ENCODE measurements at places on chromosomes 3 and 15.

DNA sequence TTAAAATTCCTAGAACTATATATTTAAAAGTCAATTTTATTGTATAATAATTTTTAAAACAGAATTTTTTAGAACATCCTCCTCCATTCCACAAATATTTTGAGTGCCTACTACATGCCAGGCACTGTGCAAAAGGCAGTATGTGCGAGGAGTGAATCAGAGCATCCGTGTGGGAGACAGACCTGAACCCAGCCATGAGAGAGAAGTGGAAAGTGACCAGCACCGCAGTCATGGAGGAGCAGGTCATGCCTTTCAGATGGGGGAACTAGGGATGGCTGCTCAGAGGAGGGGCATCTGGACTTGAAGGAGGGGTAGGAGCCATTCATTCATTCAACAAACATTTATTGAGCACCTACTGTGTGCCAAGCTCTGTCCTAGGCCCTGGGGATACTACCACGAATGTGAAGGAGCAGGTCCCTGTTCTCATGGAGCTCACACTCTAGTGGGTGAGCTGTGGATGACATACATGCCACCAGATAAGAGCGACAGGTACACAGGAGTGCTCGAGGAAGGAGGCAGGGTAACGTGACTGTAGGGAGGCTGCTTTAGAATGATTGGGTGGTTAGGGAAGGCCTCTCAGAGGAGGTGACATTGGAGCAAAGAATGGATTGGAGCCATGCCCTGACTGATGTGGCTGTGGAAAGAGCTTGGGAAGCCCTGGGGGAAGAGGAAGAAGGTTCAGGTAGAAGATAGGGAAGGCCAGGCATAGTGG is 3.1 kb upstream of the CHRNA3 start:
- DNase-seq, result no peak

DNA sequence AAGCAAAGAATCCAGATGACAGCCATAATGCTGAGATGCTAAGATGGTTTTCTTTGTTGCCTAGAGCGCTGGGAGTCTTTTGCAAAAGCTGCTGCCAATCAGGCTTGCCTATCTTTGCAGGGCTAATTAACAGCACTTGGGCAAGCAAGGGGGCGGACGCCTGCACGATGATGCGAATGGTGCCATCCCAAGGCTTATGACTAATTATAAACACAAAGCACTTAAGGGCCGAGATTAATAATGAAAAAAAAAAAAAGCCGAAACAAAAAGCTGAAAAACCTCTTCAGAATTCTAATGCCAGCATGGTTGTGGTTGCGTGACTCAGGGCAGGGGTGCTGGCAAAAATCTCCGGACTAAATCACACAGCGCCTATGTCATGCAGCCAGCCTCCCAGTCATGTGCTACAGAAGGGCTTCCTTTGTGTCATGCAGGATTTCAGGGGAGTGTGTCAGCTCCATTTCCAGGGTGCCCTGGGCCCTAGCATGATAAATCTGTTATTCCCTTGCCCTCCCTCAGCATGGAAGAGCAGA is 185.0 kb upstream of the ANKRD28 start:
- no peak for DNase-seq

- DNase-seq, result no peak
Observed at GRCh38 chr3:184345317-184346144, 8.1 kb downstream of the FAM131A start.

DNA sequence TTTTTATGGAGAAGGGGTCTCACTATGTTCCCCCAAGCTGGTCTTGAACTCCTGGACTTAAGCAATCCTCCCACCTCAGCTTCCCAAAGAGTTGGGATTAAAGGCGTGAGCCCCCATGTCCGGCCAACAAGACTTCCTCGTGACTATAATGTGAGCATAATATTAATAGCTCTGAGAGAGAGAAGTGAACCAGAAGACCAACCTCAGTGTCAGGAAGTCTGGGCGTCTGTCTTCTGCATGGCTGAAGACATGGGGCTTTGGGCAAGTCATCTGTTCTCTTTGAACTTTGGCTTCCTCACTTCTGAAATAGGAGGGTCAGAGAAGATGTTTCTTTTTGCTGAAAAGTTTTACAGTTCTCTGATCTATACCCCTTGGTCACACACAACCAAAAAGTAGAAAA is 92.1 kb downstream of the SLC49A4 start:
- DNase-seq, result no peak

GRCh38 chr15:27358751-27359434 is 387.9 kb downstream of the GABRG3 start:
- peak; percentile 1 for DNase-seq

DNA sequence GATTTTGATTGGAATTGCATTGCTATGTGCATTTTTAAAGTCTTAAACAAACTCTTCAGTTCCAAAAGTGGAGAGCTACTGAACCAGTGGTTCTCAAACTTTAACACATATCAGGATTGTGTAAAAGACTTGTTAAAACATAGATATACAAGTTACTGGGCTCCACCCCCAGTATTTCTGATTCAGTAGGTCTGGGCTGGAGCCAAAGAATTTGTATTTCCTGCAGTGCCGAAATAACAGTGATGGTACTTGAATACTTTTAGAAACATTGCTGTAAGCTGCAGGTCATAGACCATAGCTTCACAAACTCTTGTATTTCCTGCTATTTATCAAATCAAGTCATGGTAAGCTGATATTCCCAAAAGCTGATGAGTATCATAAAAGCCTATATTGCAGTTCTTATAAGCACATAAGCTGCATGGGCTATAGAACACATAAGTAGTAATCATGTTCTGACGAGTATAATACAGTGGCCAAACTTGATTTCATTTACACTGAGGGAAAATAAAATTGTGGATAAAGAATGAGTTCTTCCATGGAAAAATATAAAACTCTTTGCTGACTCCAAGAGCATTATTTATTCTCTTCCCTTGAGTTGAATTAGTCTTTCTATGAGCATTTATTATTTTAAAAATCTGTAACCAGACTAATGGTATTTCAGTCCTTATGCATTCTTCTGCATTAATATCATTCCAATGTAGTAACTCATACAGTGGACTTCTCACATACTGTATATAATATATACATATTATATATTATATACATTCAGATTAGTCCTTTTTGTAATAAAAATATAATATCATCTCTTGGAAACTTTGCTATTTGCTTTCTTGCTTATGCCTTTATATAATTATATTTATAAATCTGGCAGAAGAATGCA is 550.5 kb upstream of the AGTR1 start:
- DNase-seq, result no peak

- no peak for DNase-seq
Observed at GRCh38 chr3:171177056-171177455, 150.5 kb upstream of the SLC2A2 start.

DNA sequence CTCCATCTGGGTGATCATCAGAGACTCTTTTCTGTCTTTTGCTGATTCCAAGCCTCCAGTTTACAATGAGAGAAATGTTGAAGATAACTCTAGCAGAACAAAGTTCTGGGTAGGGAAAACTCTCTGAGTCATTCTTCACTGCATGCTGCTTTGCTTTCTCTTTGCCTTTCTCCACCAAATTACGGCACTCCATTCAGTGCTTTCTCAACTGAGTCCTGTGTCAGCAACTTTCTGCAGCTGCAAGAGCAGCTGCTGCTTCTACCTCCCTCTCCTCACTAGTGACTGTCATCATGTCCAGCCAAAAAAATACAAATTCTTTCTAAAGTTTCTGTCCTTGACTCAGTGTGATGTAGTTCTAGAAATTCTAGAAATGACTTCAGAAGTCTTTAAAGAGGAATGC is 953.8 kb downstream of the IGSF11 start:
- DNase-seq, result no peak

- no peak for DNase-seq
Observed at GRCh38 chr3:44999782-45000181, 23.7 kb downstream of the EXOSC7 start.

DNA sequence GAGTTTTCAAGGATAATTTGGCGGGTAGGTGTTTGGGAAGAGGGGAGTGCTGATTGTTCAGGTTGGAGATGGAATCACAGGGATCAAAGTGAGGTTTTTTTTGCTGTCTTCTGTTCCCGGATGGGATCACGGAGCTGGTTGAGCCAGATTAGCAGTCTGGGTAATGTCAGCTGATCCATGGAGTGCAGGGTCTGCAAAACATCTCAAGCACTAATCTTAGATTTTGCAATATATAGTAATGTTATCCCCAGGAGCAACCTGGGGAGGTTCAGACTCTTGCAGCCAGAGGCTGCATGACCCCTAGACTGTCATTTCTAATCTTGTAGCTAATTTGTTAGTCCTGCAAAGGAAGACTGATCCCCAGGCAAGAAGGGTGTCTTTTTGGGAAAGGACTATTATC is 354.1 kb upstream of the SGO1 start:
- DNase-seq, result no peak

DNA sequence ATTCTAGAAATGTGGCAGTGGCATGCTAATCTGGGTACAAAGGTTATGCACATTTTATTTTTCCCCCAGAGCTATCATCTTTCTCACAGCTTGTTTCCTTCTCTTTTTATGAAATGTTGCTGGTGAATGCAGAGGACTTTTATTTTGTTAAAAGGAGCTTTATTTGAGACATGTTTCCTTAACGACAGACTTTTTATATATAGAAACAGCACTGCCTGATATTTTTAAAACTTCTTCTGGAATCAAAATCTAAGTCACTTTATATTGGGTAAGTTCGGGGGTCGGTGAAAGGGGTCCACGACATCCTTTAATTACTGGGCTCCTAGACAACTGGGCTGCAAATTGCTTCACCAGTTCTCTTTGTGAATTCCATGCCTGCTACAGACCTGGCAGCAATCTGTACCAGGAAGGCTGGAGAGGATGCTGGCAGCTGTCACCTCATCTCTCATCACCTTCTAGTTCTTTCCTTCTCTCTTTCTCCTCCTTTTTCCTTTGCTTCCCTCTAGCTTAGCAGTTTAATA is 464.7 kb downstream of the PDCD6IP start:
- DNase-seq, result peak; percentile 82

DNA sequence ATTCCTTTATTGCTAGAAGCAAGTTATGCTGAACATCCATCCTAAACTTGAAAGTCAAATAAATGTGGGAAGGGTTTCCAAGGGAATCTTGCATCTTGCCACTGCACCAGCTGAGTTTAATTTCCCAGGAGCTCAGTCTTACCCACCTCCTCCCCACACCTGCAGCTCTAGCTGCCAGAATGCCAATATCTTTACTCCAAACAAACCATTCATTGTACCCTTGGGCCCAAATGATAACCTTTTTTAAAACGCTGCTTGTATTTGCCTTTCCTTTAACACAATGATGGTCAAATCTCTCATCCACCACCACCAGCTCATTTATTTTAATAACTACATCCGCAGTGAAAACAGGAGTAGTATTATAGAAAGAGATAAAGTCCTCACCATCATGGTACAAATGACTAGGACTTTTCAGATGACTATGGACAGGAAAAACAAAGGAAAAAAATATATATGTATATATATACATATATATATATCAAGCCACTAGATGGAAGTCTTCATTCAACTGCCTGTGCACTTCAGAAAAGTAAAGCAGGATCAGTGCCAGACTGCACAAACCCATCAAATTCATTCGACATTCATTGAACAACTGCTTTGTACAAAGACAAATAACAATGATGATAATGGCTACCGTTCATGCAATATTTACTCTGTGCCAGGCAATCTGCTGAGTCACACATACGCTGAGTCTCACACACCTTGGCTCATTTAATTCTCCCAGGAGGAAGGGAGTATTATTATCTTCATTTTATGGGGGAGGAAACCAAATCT is 44.0 kb downstream of the BFSP2 start:
- peak; percentile 9 for DNase-seq

DNA sequence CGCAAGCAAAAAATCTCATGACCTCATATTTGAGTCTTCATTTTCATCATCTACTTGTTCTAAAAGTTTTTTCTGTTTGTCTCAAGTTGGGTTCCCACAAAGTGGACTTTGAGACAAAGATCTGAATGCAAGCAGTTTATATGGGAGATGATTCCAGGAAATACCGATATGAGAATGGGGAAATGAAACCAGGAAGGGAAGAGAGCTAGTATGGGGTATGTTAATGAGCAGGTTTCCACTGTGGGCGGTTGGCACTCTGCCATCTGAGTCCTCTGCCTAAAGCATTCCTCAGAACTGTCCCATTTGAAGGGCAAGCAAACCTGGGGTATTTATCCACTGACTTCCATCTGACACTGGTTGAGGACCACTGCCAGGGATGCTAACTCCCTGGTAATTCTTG is 8.8 kb downstream of the ADPRH start:
- DNase-seq, result no peak

DNA sequence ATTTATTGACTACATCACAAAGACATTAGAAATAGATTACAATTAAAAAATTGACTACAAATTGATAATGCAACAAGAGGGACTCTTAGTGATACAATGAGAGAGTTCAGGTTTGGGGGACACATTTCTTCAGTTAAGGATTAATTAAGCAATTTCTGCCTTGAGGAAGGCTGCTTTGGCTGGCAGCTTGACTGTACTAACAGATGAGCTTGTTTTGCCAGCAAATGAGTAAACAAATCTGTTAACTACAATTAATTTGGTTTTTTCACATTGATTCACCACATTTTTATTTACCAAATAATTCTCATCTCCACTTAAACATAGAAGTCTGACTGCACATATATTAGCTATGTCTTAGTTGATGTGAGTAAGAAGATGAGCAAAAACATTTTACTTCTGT is 183.6 kb upstream of the ZNF385D start:
- DNase-seq, result no peak

GRCh38 chr15:99427668-99428361 is 138.0 kb upstream of the MEF2A start:
- DNase-seq, result no peak

DNA sequence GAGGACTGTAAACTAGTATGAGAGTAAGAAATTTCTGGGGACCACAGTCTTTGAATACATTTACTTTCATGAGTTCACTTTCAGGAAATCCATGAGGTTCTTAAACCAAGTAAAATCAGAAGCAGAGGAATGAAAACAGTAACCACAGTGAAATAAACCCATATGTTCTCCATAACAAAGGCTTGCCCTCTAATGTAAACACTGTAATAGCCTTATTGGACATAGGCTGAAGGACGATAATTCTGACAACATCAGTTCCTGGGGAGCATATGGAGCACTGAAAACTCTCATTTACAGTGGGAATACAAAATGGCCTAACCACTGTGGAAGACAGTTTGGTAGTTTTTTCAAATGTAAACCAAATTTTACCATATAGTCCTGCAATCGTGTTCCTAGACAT is 965.8 kb downstream of the NSUN3 start:
- no peak for DNase-seq

- no peak for DNase-seq
Observed at GRCh38 chr3:128188956-128189355, 35.7 kb downstream of the EEFSEC start.
